ENCODE measurements at places on chromosomes 4 and X.

GRCh38 chr4:139229534-139230039 lies 50.4 kb downstream of the MGARP start:
- DNase-seq, result peak; percentile 48

DNA sequence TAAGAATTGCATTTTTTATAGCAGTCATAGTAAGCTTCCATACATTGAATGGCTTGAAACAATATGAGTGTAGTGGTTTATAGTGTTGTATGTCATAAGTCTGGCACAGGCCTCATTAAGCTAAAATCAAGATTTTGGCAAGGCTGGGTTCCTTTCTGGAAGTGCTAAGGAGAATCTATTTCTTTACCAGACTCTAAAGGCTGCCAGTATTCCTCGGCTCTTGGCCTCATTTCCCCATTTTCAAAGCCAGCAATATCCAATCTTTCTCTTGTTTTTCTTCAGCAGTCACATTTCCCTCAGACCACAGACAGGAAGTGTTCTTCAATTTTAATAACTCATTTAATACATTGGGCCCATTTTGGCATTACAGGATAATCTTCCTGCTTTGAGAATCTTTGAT lies 1155.5 kb upstream of the PABPC4L start:
- DNase-seq, result peak; percentile 31

DNA sequence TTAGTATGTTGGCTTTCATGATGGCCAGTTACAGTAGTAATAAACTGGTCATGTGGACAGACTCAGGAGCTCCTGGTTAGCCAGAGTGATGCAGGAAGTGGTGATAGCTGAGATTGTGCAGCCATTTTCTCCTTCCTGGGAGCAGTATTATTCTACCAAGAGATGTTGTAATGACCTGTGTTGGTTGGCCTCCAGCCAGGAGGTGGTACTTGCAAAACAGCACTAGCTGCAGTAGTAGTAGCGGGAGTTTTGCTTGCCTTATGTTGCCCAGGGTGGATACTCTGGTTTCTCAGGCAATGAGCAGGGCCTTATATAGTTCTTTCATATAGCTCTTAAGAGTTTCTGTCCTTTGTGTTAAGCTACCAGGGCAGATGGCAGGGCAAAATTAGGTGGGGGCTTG lies 998.8 kb downstream of the GLUD2 start:
- no peak for DNase-seq

DNA sequence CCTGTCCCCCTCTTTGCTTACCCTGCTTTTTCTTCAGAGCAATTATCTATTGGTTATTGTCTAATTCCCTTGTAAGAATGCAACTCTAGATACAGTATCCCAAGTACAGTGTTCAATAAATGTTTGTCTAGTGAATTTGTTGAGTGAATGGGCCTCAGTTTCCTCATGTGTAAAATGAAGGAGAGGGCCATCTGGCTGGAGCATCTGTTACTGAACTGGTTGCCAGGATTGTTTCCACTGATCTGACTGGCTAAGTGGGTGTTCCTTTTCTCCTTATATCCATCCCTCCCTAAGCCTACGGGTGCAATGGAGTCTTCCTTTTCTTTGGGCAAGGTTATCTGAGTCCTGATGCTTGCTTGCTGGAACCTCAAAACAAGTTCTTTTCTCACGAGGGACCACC lies 185.2 kb upstream of the RPS6KA3 start:
- DNase-seq, result no peak

- DNase-seq, result no peak
Measured at GRCh38 chrX:133961046-133961445, 24.3 kb downstream of the GPC3 start.

- no peak for DNase-seq
Measured at GRCh38 chr4:48193921-48194468, 59.9 kb upstream of the TXK start.

DNA sequence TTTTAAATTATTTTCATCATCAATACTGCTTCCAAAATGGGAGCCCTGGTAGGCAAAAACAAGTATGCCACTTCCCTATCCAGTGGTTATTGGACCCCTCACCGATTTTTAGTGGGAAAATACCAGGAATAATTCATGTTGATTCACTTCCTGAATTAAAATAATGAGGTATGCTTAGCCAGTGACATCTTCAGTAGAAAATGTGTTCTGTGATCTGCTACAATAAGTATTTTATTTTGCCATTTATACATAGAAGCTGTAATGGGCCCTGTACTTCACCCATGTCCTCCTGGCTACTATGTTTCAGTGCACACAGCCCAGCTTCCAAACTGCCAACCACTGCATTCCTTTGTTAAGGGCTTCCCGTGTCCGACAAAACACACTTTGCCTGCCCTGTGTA lies 41.0 kb upstream of the KLHL34 start:
- no peak for DNase-seq
